ENCODE measurements at places on chromosomes 13 and 19.

DNA sequence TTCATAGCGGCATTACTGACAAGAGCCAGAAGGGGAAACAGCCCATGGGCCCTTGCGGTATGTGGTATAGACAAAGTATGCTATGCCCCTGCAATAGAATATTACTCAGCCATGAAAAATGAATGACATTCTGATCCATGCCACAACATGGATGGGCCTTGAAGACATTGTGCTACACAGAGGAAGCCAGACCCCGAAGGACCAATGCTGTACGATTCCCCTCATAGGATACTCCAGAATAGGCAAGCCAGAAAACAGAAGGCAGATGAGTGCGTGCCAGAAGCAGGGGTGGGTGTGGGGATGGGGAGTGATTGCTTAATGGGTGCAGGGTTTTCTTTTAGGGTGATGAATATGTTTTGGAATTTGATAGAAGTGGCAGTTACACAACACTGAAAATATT lies 342.0 kb downstream of the TEX29 start:
- no peak overlapping the region for H3K27ac ChIP-seq
- no peaks in the 10 kb centered on the region for H3K36me3 ChIP-seq
- H3K4me3 ChIP-seq = no peak overlapping the region

GRCh38 chr19:926323-926588 lies 421 bp downstream of the ARID3A start:
- peak overlapping the region; percentile 51 for H3K4me3 ChIP-seq
- H3K27ac ChIP-seq = peak overlapping the region; percentile 73
- DNase-seq = no peak
- peaks cover 17% of the 10 kb centered on the region for H3K4me1 ChIP-seq
- H3K36me3 ChIP-seq = no peaks in the 10 kb centered on the region
- H3K27me3 ChIP-seq = no peaks in the 10 kb centered on the region

DNA sequence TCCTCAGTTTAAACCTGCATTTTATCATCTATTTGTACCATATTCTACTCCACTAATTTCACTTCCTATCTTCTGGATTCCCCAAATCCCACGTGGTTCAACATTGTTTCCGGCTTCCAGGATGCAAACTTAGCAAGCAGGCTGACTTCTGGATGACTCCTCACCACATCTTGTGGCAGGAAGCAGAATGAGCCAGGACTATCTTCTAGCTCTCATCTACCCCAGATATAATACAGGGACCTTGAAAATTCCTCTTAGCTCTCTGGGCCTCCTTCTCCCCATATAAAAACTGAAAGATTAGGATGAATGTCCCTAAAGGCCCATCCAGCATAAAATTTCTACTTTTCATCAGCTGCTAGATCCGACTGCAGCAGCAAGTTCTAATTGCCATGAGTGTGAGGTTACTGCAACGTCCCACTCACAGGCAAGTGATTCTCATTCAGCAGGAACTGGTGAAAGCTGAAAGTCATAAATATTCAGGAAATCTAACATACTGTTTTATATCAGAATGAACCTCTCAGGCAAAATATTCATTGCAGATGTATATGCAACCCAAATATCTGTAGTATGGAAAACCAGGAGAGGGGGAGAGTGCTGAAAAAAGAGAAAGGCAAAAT lies 93.4 kb downstream of the KCTD12 start:
- H3K36me3 ChIP-seq = no peaks in the 10 kb centered on the region
- H3K27me3 ChIP-seq = no peaks in the 10 kb centered on the region
- no peak overlapping the region for H3K27ac ChIP-seq
- no peak overlapping the region for H3K4me3 ChIP-seq
- H3K4me1 ChIP-seq = no peaks in the 10 kb centered on the region

DNA sequence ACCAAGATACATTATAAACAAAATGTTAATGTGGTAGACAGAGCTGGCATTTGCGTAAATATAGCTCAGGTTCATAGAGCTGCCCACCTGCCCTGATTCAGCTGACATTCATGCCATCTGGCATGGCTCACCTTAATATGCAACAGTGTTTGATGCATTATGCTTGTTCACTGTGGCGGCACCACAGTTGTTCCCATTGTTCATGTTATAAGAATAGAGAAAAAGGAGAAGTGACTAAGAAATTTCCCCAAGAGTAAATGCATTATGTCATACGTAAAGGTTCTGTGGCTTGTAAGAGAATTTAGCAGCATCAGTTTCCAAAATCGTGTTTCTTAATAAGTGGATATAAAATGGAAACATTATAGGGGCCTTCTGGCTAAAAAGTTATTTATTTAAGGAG lies 4.5 kb downstream of the CCNA1 start:
- H3K27me3 ChIP-seq = no peaks in the 10 kb centered on the region
- H3K4me1 ChIP-seq = peaks cover 11% of the 10 kb centered on the region
- no peak overlapping the region for H3K4me3 ChIP-seq
- no peak for DNase-seq

Measured in thyroid gland (tissue), 4 donors.